ENCODE measurements at places on chromosomes 3 and 15.

- DNase-seq, result no peak
Observed at GRCh38 chr15:30941520-30941919, 37.8 kb downstream of the FAN1 start.

GRCh38 chr3:141108039-141108438, 56.9 kb downstream of the SPSB4 start:
- no peak for DNase-seq

- no peak for DNase-seq
Observed at GRCh38 chr3:58398669-58399333, 34.8 kb downstream of the PDHB start.

DNA sequence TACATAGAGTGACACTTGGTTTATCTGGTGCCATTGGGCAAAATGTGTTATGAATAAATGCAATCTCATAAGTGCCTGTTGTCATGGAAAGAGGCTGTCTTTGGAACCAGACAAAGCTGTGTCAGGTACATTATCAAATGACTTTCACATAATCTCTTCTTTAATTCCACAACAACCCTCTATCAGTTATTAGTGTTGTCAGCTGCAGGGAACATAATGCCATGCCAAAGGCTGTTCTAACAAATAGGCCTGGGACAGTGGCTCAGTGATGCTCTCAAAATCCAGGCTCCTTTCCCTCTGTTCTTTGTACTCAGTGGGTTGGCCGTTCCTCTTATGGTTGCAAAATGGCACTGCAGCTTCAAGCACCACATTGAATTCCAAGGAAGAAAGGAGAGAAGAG, 91.8 kb downstream of the ADAMTSL3 start:
- DNase-seq, result no peak

- DNase-seq, result no peak
Observed at GRCh38 chr3:138593488-138594149, 441 bp downstream of the CEP70 start.

DNA sequence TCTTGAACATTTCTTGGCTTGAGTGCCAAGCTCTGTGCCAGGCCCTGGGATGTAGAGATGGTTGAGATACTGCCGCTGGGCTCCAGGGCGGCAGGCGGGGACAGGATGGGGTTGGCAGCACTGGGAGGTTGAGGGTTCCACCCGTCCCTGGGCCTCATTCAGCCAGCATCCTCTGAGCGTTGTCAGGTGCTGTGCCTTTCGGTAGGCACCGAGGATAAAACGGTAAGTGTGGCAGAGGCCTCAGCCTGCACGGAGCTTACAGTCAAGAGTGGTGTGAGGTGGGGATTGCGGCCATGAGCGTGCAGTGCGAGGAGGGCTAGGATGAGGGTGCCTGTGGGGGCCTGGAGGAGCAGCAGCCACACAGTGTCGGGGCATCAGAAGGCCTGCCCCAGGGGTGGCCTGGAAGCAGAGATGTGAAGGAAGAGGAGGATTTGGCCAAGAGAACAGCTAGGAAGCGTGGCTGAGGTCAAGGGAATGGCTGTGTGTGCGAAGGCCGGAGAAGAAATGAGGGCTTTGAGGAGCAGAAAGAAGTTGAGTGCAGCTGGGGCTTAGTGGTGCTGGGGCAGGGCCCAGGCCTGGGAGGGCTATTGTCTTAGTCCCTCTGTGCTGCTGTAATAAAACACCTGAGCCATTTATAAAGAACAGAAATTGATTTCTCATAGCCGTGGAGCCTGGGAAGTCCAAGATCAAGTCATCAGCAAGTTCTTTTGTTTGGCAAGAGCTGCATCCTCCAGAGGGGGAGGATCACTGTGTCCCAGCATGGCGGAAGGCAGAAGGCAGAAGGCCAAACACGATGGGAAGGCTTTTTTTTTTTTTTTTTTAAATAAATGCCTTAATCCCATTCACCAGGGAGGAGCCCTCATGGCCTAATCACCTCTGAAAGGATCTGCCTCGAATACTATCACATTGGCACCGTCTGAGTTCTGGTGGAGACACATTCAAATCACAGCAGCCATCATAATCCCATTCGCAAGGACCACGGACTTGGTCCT, 22.7 kb downstream of the CORO2B start:
- DNase-seq, result no peak

GRCh38 chr15:36403351-36403750, 176.1 kb upstream of the CDIN1 start:
- no peak for DNase-seq

DNA sequence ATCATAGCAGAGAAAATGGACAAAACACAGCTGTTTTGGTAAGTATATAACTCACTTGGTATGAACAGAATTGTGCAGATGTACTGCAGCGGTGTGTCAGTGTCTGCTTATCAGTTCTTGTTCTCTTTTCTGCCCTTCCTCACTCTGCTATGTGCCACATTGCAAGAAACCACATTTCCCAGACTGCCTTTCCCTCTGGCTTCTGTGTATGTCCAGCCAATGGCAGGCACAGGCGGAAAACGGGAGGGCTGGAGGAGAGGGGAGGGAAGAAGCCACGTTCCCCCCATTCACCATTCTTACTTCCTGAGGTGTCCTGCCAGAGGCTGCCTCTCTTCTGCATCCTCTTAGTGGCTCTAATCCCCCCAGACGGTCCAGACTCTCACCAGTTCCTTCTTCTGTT, 15.4 kb downstream of the HHLA2 start:
- DNase-seq, result no peak

DNA sequence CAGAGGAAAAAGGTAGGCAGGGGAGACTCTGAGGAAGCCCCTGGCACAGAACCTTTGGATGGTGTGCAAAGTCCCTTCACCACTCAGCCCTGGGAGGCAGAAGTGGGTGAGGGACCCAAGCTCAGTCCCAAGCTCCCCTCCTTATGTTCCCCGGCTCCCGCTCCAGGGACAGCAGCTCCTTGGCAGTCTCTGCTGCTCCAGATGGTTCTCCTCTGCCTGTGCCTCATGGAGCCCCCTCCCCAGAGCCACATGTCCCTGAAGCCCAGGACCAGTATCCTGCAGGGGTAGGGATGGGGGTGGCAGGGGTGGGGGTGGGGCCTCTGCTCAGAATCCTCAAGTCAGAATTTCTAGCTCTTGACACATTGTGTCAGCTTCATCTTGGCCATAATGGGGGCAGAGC, 8.0 kb upstream of the CAMKV start:
- DNase-seq, result no peak

DNA sequence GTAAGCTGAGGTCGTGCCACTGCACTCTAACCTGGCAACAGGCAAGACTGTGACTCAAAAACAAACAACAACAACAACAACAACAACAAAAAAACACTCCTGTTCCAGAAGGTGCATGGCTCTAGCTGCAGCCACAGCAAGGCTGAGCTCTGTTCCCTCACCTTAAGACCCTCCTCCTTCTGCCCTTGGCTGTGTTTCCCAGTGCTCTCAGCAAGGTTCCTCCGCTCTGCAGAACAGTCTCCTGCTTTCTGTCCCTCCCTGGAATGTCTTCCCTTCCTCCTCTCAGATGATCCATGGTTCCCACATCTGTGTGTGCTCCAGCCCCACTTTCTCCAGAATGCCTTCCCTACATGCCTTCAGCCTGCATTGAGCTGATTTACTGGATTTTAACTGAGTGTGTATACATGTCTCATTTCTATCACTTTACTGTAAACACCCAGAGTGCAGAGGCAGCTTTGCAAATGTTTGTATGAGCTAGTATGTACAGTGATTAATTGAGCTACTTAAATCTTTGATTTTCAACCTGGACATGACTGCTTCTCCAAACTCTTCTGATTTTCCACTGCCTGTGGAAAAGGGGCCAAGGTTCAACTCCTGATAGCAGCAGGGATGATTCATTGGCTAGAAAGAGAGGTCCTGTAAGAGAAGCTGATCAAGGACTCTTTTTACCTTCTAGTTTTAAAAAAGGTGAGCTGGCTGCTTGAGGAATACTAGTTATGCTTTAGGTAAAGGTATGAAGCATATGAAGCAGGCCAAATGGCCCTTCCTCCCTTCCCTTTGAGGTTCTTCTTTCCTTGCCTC, 14.7 kb downstream of the ANKUB1 start:
- DNase-seq, result no peak

DNA sequence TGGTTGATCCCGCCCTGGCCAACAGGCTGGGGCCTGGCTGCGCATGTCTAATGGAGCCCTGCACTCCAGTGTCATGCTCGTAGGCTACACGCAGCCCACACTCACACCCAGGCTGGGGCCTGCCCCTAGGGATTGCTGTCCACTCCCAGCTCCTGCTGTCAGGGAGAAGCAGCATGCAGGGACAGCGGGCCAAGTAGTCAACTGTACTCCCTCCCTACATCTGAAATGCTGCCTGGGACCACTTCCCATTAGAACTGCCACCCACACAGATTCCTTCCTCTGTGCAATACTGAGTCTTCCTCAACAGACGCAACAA, 16.1 kb downstream of the ALS2CL start:
- DNase-seq, result no peak

DNA sequence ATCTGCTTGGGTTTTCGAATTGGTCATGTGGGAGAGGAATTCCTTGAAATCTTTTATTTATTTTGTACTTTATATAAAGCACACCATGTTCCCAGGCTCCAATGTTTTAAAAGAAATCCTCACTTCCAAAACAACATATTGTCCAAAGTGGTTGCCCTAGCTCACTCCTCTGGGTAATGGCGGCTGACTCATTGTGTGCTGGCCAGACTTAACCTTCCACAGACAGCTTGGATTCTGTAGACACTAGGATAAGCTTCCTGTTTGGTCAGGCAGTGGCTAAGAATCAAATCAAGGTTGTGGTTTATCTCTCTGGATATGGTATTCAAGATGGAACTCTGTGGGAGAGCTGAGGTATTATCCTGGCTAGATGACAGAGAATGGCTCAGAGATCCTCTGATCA, 55.8 kb upstream of the FAM98B start:
- peak; percentile 76 for DNase-seq

Data from GM04504 (cell line).